Cardiac septum (tissue), 1 donor: ENCODE measurements at places on chromosomes 7 and 10. TPM values are rescaled to one million over a fixed set of nuclear protein-coding genes. Genes with fewer than 3 reads are reported as not detected.

Gene CALHM3
- not detected for total RNA-seq

Gene CCNJ
- 3.4 TPM for total RNA-seq

Gene SYT15B
- total RNA-seq, result 4.6 TPM

Gene REPIN1
- 85.5 TPM for total RNA-seq

Gene ADIRF
- 33.0 TPM for total RNA-seq

Gene LIPJ
- total RNA-seq, result not detected

Gene TRIM74
- 0.78 TPM for total RNA-seq

Gene CABCOCO1
- total RNA-seq, result not detected

Gene SFRP4
- total RNA-seq, result 15.0 TPM

GRCh38 chr7:1862560-1862959 is 192.5 kb downstream of the ELFN1 start:
- DNase-seq, result no peak

DNA sequence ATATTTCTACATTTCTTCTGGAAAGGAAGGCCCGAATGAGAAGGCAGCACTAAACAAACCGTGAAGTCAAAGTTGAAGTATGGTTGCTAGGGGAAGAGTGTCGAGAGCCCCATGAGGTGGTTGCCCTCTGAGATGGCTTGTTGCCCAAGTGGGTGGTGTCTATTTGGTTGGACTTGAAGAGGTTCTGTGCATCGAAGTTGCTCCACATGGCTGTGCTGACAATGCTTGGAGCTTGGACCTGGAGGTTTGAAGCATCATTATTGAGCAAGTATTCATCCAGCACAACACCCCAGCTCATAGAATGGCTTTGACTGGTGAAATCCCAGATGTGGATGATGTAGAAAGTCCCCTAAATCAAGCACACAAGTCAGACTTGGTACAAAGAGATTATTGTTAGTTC is 165.2 kb upstream of the CDCA7L start:
- DNase-seq, result no peak

GRCh38 chr10:50885097-50885859 is at the start of gene A1CF:
A1CF (minus strand) TSS chr10:50885627; CDS start chr10:50859940, 25,687 bp downstream.
- no peak for DNase-seq

- DNase-seq, result no peak
Measured at GRCh38 chr10:83723080-83723479, 416.2 kb upstream of the GHITM start.

- DNase-seq, result no peak
Measured at GRCh38 chr10:14995964-14996565, 36.9 kb downstream of the MEIG1 start.

GRCh38 chr7:91847231-91847630 is 33.3 kb downstream of the MTERF1 start:
- no peak for DNase-seq

- DNase-seq, result no peak
Measured at GRCh38 chr10:128149267-128150014, 23.2 kb upstream of the MKI67 start.

DNA sequence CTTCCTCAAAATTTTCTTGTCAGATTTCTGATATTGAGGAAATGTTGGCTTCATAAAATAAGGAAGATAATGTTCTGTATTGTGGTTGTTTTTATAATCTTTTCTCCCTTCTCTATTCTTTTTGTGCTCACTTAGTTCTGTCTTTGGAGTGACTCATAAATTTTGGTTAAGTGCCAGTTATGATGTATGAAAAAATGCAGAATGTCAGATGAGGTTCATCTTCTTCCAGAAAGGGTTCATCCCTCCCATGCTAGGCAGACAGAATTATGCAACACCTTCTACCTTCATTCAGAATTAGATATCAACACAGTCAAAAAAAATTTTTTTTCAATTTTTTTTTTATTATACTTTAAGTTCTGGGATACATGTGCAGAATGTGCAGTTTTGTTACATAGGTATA is 36.6 kb upstream of the CYP2C19 start:
- DNase-seq, result no peak

DNA sequence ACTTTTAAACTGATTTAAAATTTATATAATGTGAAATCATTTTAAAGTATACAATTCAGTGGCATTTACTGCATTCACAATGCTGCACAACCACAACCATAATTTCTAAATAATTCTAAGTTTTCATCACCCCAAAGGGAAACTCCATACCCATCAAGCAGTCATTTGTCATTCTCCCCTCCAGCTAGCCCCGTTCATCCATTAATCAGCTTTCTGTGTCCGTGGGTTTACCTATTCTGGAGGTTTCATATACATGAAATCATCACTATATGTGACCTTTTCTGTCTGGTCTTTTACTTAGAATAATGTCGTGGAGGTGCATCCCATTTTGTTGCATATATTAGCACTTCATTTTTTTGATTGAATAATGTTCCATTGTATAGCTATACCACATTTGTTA is 214.1 kb downstream of the ADK start:
- no peak for DNase-seq

- DNase-seq, result peak; percentile 61
Measured at GRCh38 chr7:130366564-130366963, 13.7 kb upstream of the CPA1 start.

DNA sequence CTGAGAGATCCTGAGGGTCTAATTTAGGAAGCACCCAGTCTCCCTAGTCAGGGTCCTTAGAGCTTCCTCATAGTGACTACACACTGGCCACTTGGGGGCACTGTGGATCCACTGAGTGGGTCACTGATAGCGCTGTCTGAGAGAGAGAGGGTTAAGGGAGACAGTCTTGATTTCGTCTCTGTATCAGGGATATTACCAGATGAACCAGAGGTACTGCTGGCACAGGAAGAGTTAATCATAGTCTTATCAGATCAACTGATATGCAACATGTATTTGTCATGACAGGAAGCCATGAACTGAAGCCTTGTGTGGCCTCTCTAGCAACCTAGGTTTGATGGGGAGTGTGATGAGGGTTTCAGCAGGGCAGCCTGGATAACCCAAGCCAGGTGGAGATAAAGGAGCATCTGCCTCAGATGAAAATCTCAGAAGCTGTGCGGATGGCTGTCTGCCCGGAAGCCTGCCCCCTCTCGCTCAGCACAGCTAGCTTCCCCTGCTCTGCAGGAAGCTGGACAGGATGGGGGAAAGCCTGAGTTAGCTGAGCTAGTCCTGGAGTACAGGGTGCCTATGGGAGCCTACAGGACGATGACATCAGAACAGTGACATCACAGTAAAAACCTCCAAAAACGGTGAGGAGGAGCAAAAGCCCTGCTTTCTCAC is 214.0 kb upstream of the PRSS1 start:
- DNase-seq, result no peak

DNA sequence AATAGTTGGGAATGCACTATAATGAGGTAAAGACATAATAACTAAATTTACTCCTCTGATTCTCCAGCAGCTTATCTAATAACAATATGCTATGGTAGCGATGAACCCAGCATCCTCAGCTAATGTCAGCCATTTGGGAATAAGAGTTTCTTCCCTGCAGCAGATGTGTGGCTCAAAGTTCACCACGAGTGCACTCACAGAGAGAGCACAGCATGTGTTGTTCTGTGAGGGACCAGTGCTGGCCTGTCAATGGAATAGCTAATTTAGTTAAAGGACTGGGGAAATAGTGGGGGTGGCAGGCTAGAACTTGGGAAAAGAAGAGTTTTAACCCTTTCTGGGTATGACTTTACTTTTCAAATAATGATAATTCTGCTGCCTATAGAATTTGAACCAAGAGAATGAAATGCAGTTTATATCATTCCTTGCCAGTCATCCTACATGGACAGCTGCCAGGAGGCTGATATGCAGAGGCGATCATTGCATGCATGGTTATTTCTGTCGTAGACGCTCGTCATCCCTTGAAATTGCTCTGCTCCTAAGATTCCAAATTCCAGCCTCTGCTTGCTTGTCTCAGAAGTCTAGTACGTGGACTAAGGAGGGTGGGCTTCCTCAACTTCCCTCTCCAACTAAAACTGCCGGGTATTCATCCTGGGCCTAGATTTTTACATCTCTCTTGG is 355.6 kb downstream of the RNLS start:
- DNase-seq, result no peak

DNA sequence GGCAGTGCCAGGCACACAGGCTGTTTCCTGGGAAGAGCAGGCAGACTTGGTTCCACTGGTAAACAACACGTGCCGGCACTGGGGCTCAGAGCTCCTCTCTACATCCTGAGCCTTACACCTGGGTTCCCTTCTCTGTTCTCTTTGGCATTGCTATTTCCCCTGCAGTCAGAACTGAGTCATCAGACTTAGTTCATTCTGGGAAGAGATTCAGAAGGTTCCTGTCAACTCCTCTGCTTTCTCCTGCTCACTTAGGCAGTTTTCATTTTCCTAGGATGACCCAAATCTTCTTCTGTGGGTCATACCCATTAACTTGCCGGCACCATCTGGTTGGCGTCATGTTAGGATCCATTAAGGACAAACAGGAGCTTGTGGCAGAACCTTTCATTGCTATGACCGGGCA is 33.4 kb upstream of the LRRC18 start:
- no peak for DNase-seq

DNA sequence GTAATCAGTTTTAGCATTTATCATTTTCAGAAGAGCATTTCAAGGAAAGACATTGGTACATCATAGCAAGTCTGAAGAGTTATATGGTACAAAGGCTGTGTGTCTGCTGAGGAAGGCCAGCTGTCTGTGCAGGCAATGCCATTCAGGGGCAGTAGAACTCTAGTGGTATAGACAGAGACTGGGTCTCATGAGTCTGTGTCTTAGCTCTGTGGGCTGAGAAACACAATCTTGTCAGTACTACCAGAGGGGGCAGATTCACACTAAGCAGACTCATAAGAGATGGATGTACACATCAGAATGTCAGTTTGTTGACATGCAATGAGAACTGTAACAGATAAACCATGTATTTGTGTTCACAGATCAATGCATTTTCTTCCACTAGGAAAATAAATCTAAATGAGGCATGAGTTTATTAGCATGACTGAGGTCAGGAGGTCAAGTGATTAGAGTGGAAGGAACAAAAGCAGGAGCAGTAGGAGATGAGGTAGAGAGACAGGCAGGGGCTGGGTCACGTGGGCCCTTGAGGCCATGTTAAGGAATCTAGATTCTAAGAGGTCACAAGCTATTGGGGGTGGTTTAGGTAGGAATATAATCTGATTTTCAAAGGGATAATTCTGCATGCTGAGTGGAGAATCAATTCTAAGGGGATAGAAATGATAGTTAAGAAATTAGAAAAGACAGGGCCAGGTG is 7.5 kb upstream of the GGCT start:
- DNase-seq, result no peak

- DNase-seq, result no peak
Measured at GRCh38 chr7:23065974-23066373, 39.6 kb upstream of the KLHL7 start.

DNA sequence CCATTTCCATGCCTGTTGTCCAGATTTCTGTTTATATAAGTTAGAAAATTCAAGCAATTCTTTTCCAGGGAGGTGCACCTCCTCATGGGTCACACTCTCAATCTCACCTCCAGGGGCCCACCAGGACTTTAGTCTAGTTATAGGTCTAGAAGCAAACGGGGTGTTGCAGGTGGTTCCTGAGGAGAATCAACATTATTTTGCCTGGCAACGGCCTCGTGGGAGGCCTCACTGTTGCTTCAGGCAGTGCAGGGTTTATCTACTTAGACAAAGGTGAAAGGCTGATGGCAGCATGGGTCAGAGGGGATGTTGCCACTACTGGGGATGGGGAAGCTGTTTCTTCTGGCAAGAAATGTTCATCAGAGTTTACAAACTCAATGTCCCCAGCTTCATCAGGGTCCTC is 56.7 kb upstream of the LRRC18 start:
- DNase-seq, result no peak

GRCh38 chr10:43888586-43888985 is 239.9 kb upstream of the ZNF32 start:
- no peak for DNase-seq

DNA sequence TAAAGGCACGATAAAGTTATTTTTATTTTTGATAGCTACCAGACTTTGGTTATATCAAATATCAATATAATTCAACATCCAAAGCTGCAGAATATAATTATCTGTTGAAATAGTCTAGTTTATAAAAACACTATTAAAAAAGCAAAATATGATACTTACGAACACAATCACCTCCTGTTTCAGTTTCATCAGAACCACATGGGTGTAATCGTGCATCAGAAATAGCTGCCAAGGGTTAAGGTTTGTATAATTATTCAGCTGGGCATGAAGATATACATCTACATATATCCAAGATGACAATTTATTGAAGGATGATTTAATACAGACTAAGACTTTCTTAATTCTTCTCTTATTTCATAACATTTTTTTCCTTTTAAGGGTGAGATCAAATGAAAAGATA is 20.3 kb downstream of the VWDE start:
- DNase-seq, result no peak

- DNase-seq, result no peak
Measured at GRCh38 chr7:131014906-131015656, 281.1 kb upstream of the KLF14 start.
